Stimulated activated CD8-positive, alpha-beta memory T cell treated with anti-CD3 and anti-CD28 coated beads, Interleukin-7, amount 100 ng/mL, for 1 hour (primary cell): ENCODE measurements at places on chromosomes 11 and 22.

GRCh38 chr11:44622721-44623258 lies 57.3 kb downstream of the CD82 start:
- DNase-seq, result no peak

DNA sequence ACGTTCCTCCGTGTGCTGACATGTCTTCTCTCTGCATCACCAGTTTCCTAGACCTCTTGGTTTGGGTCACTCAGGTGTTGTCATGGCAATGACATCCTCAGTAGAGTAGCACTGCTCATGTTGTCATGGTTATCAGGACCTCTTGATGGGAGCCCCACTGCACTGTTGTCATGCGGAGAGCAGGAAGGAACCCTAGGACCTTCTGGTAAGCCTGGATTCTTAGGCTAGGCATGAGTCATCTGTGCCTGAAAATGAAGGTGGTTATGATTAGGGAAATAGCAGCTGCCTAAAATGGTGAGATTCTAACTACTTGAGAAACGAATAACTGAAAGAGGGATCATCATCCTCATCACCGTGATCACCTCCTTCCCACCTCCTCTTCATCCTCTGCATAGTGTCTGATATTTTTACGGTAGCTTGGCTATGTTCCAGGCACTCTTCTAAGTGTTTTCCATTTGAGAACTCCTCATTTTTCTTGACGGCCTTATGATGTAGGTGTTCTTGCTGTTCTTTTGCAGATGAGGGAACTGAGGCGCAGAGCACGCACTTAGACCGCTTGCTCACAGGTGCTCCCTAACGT lies 858.4 kb downstream of the NTM start:
- DNase-seq, result no peak

DNA sequence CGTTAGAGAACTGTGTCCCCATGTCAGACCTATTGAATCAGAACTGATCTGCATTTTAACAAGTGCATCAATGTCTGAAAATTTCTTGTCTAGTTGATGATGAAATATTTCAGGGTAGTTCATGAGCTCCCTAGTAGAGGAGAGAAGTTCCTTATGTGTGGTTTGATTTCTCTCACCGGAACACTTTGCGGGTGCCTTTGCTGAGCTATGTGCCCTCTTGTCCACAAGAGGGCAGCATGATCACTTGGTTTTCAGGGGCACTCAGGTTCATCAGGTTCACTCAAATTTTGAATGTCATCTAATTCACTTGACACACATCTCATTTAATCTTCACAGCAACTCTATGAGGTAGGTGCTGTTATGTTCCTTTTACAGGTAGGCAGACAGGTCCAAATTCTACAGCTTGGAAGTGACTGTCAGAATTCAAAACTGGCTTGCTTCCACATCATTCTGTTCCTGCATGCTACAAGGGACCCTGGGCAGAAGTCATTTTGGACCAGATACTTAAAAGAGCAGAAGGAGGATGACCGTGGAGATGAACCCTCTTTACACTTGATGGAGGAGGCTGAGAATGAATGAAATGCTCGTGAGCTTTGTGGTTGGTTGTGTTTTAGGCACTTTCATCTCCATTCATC lies 55.6 kb downstream of the P4HA3 start:
- DNase-seq, result peak; percentile 21

DNA sequence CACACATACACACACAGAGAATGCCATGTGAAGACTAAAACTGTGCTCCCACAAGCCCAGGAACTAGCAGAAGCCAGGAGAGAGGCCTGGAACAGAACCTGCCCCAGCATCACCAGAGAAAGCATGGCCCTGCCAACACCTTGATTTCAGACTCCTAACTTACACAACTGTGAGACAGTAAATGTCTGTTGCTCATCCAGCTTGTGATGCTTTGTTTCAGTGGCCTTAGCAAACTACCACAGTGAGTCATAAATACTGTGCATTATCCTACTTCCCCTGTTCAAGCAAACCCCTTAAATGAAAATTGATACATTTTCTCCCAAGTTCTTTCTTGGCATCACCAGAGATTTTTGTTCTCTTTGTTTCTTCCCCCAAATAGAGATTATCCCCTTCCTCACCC lies 1539.4 kb upstream of the TENM4 start:
- no peak for DNase-seq

DNA sequence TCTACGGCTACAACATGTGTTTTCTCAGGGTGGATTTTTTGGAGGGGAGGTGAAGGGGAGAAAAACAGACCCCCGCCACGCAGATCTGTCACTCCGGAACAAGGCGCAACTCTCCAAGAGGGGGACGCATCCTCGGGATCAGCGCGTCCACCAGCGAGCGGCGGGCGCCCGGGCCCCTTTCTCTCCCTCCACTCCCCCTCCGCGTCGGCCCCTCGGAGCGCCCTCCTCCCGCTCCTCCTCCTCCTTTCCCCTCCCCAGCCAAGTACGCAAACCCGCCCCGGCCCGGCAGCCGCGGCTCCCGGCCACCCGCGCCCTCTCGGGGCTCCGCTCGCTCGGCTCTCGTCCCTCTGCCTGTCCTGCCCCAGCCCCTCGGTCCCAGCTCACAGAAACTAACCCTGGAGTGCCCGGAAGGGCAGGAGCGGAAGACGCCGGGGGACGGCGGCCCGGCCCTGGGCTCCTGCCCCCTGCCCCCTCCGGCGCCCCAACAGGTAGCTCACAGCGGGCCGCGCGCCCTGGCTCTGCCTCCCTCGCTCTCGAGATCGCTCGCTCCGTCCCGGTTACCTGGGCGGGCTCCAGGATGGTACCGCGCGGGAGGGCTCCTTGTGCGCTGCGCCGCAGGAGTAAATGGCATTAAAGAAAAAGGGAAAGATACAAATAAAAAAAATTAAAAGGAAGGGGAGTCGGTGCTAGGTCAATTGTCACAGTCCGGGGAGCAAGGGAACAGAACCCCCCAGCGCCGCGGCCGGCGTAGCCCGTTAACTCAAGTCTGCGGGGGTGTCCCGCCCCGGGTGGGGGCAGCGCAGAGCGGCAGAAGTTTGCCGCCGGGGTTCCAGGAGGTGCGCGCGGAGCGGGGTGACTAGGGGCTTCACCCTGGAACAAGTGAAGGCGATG lies 131.4 kb upstream of the C11orf58 start:
- DNase-seq, result no peak
